ENCODE measurements at places on chromosomes 13 and 19.

DNA sequence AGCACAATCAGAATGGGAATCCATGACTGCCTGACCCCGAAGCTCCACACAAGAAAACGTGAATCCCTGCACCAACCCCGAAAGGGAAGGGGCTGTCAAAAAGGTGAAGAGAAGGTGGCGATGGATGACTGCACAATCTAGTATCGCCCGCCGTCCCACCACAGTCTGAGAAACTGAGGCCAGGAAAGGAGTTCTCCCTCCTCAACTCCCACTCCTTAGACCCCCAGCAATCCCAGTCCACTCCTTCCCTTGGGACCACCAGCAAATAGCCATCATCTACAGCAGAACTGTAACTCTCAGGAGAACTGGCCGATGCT lies 451 bp downstream of the NOSIP start:
- DNase-seq, result no peak

- DNase-seq, result no peak
These were observed 1588.0 kb downstream of the SLITRK1 start for GRCh38 chr13:82294226-82294625.

GRCh38 chr19:17719730-17720400 lies 585 bp downstream of the MAP1S start:
- peak; percentile 28 for DNase-seq

DNA sequence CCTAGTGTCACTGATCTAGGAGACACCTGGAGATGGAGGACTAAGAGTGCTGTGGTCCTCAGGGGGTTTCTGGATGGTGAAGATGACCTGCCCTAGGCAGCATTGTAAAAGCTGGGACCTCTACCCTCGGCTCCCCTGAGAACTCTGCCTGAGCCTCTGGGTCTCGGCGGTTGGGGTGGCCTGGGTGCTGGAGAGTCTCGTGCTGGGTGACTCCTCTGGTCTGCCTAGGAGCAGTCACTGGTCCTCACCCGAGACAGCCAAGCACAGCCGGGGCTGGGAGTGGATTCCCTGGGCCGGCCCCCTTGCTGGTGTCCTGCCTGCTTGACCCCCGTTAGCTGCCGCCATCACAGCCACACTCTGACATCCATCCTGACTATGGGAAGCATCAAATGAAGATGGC lies 6.7 kb downstream of the KCTD15 start:
- DNase-seq, result no peak

DNA sequence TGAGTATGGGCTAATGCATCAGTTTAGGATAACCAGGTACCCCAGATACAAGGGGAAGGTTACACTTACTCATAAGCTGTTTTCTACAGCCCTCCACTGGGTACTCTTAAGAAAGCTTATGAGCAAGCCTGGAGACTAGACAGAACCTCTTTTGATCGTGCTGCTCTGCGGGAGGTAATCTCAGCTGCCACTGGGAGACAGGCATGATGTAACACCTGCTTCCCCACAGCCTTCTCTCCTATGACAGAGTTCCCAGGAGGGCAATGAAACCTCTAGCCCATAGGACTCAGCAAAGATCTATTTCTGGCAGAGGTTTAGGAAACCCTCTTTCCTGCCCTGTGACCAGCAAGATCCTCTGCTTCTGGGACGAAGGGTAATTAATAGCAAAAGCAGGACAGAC lies 65.6 kb downstream of the WASF3 start:
- DNase-seq, result no peak

DNA sequence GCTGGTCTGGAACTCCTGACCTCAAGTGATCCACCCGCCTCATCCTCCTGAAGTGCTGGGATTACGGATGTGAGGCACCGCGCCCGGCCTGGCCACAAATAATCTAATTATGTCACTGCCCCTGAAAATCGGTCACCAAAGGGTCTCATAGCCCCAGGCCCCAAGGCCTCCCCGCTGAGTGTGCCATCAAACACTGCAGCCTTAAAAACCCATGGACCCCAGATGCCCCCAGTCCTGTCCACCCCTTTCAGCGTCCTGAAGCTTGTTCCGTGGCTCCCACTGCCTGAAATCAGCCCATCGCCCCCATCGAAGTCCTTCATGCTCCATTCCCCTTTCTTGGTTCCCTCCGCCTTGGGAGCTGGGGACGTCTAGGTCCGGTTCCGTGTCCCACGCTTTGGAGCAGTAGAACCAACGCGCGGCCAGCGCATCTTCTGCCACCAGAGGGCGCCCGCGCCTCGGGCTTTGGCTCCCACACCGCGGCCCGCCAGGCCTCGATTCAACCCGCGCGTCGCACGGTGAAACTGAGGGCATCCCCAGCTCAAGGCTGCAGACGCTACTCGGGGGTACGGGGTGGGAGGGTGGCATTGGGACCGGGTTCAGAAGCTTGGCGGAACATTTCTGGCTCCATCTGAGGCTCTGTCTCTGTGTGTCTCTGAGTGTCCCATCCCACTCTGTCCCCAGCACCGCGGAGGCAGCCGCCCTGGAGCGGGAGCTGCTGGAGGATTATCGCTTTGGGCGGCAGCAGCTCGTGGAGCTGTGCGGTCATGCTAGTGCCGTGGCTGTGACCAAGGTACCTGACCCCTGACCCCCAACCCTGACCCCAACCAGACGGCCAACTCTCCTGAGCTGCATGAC lies 3.5 kb downstream of the YJEFN3 start:
- peak; percentile 91 for DNase-seq

DNA sequence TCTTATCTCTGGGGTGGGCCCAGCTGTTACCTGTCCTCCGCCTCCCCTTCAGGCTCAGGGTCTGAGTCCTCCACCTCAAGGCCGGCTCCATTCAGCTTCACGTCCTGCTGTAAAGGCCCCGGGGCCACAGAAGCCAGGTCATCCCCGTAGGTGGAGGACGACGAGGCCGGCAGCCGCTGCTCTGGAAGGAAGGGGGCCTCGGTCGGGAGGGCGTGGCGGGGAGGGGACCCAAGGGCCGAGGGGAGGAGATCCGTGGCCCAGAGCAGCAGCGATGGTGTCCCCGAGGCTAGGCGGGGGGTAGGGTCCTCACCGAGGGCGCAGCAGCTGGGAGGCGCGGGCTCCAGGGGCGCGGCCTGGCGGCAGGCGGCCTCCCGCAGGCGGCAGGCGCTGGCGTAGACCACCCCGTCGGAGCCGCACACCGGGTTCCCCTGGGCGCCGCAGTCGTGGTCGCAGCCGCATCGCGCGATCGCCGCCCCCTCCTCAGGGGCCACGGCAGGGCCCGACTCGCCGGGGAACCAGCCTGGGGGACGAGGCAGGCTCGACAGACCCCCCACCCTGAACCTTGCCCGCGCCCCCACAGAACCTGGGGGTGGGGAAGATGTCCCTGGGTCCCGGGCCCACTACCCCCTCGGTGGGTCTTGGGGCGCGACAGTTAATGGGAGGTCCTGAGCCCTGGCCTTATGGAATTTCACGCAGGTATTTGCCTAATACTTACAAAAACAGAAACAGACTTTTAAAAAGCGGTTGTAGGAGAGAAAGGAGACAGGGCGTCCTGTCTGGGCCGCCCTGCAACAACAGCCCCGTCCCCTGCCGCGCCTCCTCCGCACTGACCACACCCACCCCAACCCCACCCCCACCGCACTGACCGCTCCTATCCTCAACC lies 7.6 kb downstream of the F2RL3 start:
- no peak for DNase-seq

DNA sequence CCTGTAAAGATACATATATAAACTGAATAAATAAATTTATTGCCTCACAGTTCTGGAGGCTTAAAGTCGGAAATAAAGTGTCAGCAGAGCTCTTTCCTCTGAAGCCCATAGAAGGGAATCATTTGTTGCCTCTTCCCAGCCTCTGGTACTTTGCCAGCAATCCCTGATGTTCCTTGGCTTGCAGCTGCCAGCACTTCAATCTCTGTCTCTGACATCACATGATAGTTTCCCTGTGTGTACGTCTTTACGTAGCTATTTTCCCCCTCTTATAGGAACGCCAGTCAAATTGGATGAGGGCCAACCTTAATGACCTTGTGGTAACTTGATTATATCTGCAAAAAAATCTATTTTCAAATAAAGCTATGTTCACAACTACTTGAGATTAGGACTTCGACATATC lies 250.9 kb downstream of the LIG4 start:
- no peak for DNase-seq

All from stimulated activated CD4-positive, alpha-beta T cell treated with anti-CD3 and anti-CD28 coated beads, Interleukin-4, amount 100 ng/mL, for 48 hours (primary cell).